Dermis microvascular lymphatic vessel endothelial cell (primary cell): ENCODE measurements at places on chromosomes 16 and 17. TPM values are rescaled to one million over a fixed set of nuclear protein-coding genes. Genes with fewer than 3 reads are reported as not detected.

Gene CUEDC1
- 3.9 and 4.6 TPM in 2 replicates for total RNA-seq

DNA sequence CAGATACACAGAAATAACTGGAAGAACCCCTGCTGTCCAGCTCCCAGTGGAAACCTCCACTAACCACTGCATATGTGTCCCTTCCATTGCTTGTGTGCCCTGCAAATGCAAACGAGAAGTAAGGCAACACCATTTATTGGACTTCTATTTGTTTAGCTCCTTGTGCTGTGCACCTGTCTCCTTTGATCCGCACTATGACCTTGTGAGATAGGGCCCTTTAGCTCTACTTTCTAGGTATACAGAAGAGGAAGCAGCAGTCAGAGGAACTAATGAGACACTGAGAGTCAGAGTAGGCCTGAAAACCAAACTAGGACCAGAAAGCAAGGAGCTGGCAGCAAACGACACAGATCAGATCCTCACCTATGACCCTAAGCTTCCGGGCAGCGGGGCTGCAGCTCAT is 22.4 kb downstream of the SOX9 start:
- DNase-seq = no peak

- no peak for DNase-seq
Observed at GRCh38 chr16:89633064-89633631, 19.7 kb downstream of the DPEP1 start.

DNA sequence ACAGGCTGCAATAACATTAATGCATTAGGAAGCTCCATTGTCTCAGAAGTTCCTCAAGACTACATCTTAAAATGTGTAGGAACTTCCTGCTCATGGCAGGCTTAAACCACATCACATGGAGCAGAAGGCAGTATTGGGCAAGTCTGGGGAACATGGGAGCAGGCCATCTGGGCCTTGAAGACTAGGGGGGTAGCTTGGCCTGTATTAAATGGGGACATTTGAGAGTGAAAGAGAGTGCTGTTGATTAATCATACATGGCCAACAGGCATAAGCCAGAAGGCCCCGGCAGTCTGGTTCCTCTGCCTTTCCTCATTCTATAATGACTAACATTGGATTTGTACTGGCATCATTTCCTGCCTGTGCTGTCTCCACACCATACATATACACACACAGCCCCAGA is 25.2 kb upstream of the SLC5A11 start:
- no peak for DNase-seq

GRCh38 chr17:73800893-73801292 is 156.6 kb upstream of the SDK2 start:
- DNase-seq = no peak

GRCh38 chr16:4220358-4220757 is 21.5 kb downstream of the SRL start:
- no peak for DNase-seq

DNA sequence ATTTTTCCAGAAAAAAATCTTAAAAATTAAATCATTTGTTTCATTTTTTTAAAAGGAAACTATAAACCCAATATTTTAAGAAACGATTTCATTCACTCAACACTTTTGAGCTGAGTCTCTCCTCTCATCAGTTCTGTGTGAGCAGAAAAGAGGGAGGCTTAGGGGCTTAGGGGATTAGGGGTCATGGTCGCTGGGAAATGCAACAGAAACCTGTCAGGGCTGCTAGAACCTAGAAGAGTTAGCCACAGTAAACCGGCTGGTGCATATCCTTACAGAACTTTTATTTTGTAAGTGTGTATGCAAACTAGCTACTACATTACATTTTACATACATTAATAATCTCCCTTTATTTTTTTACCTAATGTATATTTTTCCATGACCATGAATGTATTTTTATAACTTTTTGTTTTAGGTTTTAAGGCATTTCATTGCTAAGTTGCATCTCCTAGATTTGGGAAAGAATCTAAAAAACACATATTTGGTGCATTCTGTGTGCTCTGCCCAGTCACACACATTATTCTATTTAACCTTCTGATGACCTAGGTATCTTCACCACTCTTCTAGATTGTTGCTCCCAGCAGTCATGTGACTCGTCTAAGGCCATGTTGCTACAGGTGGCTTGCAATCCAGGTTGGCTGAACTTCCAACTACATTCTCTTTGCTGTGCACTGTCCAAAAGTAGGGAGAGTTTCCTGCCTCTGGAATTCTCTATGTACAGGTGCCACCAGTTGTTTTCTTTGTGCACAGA is 24.4 kb downstream of the TBC1D3B start:
- no peak for DNase-seq

DNA sequence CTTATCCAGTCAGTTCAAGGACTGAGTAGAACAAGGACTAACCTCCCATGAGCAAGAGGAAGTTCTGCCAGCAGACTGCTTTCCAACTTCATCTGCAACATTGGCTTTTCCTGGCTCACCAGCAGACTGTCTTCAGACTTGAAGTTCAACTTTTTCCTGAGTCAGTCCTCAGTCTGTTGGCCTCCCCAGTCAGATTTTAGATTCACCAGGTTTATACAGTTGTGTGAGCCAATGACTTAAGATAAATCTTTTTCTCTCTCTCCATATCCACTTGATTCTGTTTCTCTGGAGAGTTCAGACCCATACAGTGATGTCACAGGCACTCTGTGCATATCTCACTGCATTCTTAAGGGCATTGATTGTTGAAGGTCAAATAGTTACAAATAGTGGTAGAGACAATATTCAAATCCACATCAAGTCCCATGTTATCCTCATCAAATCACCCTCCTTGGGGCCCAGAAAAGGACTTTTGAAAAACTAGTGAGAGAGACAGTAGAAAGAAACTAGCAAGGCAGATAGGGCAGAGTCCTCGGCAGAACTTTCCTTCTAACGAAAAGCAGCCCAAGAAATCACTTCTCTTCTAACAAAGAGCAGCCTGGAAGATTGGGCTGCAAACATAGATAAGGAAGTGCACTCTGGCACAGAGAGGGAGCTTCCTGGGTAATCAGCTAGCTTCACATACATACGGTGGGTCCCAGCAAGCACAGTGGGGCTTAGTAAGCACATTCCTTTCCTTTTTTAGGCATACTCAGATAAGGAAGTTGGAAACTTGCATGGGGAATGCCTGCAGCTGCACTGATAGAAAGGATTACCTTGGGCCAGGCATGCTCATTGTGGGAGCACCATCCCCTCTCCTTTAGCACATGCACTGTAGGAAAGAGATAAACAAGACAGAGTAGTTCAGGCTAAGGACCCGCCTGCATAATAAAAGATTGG is 132.3 kb upstream of the FAM20A start:
- peak; percentile 21 for DNase-seq

- no peak for DNase-seq
Observed at GRCh38 chr17:1959871-1960544, 65.1 kb downstream of the RTN4RL1 start.

GRCh38 chr17:64077379-64077778 is 52.6 kb downstream of the ERN1 start:
- no peak for DNase-seq

Gene ALOX12B
- total RNA-seq = not detected in 2 replicates

Gene ZG16B
- total RNA-seq = 0.13 TPM in 1 of 2 replicates, not detected in the other

Gene CCL7
- 0.13 and 0.25 TPM in 2 replicates for total RNA-seq

Gene KRTAP3-2
- total RNA-seq = not detected in 2 replicates

DNA sequence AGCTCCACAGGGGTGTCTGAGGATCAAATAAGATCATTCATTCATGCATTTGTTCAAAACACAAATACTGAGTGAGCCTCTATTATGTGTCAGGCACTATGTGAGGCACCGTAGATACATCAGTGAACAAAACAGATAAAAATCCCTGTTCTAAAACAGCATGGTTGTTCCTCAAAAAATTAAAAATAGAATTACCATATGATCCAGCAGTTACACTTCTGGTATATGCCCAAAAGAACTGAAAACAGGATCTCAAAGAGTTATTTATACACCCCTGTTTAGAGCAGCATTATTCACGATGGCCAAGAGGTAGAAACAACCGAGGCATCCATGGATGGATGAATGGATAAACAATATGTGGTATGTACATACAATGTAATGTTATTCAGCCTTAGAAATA is 15.4 kb downstream of the PIPOX start:
- DNase-seq = no peak

GRCh38 chr17:74731347-74731605 is 5.8 kb upstream of the RAB37 start:
- DNase-seq = no peak

DNA sequence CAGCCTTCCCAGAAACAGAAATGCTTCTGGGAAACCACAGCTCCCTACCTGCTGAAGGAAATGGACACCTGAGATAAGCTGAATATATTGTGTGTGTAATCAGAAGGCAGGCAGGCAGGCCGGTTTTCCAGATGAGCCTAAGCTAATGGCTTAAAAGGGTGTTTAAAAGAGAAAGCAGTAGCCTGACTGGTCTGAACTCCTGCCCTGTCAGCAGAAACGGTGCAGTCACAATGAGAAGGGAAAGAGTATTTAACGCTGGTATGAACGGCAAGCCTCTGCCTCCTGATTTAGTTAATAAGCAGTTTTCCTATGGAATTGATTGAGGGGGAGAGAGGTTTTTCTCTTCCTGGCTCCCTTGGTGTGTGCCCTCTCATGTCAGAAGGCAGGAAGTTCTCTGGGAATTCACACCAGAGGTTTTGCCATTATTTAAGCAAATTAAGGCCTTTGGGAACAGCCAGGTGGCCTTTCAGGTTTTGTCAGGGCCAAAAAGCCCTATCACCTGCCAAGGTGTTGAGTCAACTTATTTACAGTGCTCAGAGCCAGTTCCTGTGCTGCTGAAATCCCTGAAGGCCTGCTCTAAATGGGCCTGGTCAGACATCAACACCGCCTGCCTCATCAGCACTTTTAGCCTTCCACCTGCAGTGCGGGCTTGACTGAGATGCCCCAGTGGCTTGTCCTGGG is 41.6 kb downstream of the CDH1 start:
- no peak for DNase-seq

DNA sequence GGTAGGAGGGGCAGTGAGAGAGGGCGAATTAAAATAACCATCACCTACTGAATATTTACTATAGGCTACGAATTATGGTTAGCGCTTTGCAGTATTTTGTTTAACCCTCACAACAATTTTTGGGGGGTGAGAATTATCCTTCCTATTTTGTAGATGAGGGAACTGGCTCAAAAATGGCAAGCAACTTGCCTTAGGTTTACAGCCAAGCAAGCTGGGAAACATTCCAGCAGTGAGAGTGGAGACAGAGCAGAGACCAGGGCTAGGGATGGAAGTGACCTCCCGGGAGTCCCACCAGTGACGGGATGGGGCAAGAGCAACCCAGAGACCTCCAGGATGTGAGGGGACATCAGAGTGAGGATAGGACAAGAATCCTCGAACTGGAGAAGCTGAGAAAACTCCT is 352 bp upstream of the VMO1 start:
- no peak for DNase-seq

DNA sequence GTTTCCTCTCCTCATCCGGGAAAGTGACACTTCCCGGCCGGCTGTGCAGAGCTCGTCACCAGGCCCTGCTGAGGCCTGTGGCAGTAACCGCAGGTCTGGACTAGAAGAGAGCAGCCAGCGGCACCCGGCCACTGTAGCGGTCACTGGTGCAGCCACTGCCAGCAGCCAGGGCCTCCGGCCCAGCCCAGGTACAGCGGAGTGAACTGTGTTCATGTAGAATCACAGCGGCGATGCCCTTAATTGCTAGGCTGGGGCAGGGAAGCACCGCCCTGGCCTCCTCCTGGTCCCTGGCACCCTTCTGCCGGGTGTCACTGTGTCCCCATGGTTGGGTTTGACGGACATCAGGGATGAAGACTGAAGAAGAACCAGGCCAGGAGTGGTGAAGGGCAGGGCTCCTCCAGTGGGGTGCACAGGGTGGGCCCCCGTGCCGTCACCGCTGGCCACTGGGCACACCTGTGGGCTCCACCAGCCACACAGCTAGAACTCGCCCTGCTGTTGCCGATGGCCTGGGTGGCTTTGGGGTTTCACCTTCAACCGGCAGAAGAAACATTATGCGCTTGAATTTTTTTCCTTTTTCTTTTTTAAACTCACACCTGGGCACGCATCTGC is 165.2 kb upstream of the CHMP6 start:
- DNase-seq = no peak

DNA sequence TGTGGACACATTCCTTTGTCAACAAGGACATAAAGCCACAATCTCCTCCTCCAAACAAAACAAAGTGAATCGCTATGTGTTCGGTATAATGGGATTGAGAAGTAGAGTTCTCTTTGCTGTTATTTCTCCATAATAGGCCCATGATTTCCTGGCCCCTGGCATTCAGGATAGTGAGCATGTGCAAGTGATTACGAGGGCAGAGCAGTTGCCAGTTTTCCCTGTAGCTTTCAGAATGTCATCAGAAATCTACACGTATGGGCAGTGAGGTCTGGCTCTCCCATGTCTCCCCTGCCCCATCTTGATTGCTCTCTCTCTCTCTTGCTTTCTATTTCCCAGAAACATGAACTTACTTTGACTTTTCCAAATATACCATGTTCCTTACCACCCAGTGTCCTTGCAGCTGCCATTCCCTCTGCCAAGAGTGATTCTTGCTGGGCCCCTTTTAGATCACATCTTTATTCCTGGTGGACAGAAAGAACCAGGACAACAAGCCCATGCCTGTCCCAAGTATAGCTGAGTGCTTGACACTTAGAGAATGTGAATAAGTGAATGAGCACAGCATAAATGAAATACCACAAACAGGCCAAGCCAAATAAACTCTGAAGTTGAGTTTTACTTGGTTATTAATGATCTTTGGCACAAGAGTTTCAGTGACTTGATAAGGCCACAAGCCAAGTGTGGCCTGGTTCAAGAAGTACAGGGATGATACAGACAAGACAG is 273.1 kb downstream of the CDH13 start:
- no peak for DNase-seq

- DNase-seq = no peak
Observed at GRCh38 chr16:50618238-50618918, 62.7 kb downstream of the SNX20 start.

DNA sequence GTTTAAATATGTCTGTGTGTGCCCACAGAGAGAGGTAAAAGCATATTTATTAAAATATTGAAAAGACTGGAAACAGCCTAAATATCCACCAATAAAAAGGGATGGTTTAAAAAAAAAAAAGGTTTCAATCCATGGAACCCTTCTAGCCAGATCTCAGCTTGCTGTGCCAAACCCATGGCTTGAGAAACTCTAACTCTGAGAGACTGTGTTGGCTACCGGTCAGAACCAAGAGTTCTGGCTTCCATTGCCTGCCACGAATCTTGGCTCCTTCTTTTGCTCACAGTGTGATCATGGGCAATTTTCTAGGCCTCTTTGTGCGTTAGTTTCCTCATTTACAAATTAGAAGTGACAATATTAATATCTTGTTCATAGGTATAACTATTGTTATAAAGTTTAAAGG is 201.3 kb upstream of the IRX3 start:
- no peak for DNase-seq

Gene FBXO39
- 11.6 and 34.6 TPM in 2 replicates for total RNA-seq

Gene NAGPA
- 12.1 and 18.0 TPM in 2 replicates for total RNA-seq

DNA sequence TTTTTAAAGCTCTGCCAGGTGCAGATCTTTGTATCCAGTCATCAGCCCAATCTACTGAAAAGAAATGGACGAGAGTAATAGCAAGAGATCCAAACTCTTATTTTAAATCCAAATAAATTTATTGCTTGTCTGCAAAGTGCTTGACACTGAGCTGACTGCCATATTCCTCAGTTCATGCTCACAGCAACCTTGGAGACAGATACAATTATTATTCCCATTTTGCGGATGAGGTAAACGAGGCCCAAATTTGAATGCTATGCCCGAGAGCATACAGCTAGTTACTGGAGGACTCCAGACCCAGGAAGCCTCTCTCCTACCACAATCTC is 620 bp downstream of the NOB1 start:
- no peak for DNase-seq

Gene WNT9B
- not detected in 2 replicates for total RNA-seq

Gene CCDC200
- not detected in 2 replicates for total RNA-seq

Gene LUC7L
- total RNA-seq = 27.6 and 31.2 TPM in 2 replicates

Gene MYH3
- under 0.01 and 0.25 TPM in 2 replicates for total RNA-seq
